ENCODE measurements at places on chromosomes 2 and 18.

DNA sequence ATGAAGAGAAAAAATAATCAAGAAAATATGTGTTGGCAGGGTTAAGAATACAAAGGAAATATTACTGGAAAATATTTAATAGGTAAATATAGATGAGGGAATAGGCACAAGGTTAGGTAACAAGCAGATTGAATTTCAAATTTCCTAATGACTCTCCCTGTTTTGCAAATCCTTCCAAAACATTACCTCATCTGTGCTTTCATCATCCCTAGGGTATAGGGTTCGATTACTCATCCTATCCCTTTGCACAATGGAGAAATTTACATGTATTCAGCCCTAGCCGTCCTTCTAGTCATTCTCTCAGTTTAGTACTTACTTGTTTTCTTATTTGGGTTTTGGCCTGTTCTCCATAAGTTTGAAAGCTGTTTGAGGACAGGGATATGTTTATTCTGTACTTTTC is 864.6 kb upstream of the FSHR start:
- DNase-seq = no peak

GRCh38 chr2:232576995-232577394 is 26.5 kb downstream of the EIF4E2 start:
- no peak for DNase-seq

DNA sequence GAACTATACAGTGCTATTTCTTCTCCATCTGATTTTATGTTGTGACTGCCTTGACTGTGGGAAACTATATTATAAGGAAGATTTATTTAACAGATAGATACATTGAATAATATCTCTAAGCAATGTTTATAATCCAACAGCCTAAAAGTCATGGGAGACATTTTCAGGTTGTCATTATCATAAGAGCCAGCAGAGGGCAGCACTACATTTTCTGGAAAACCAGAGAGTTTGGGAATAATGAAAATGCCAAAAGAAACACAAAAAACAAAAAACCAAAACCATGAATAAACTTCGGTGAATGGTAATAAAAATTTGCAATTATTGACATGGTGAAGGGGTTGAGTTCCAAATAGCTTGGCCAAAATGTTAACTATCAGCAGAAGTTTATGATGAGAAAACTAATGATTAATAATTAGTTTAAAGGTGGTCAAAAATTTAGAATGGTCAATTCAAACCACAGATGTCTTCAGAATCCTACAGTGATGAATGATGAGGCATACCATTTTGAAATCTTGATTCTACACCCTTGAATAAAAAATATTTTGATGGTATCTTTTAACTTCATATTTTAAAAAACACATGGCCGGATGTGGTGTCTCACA is 4.7 kb downstream of the EEF1B2 start:
- peak; percentile 44 for DNase-seq

DNA sequence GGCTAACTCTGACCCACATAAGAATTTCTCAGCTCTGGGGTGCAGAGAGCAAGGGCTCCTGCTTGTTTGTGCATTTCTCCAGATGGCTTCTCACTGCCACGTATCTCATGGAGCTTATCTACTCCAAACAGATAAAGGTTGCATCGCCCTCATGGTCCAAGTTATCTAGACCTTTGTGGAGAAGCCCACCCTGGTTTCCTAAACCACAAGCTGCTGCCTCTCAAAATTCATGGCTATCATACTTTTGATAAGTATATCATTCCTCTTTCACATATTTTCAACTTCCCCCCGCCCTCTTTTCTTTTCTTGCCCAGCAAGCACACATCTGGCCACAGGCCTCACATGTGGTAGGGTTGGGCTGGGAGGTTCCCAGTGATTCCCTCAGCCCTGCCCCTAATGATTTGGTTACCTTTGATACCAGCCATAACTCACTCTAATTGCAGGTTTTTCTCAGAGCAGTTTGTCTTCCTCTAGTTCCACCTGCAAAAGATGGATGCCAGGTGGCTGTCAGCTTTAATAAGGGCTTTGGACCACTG is 146.0 kb downstream of the RHBDD1 start:
- no peak for DNase-seq

DNA sequence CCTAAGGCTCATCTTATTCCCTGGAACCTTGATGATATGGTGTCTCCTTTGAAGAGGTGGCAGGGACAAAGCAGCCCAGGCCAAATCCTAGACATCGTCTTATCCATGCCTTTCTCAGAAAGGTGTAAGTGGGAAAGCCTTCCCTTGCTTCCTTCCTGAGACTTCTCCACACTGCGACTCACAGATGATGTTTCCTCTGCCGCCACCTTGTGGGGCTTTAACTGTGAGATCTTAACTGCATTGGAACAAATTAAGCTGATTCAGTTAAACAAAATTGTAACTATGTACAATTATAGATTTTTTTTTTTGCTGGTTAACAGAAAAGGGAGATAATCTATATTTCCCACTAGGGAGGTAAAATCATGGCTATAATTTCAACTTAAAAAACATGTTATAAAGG is 10.0 kb upstream of the GCA start:
- peak; percentile 20 for DNase-seq

DNA sequence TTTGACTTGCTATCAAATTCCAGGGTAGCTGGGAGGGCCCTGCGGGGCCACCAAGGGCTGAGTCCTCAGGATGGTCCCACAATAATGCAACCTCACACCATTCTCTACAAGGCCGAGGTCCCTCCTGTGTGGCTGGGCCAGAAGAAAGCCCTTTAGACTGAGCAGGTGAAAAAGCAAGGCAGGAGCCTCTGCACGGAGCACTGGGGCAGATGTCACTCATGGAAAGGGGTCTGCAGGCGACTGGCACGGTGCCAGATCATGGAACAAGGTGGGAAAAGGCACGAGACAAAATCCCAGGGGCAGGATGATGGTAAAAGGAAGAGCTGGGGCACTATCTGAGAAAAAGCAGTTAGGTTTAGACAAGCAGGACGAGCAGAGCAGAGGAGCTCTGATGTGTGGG is 16.1 kb downstream of the HJURP start:
- DNase-seq = no peak

Measured in posterior cingulate gyrus (tissue), 11 donors.